Right ventricle myocardium inferior (tissue), 1 donor: ENCODE measurements at places on chromosomes 3 and 15.
A peak's percentile ranks its signal among the peaks of the same experiment; 100 is the strongest.

GRCh38 chr15:82398785-82399184, 30.8 kb upstream of the GOLGA6L9 start:
- DNase-seq: no peak

GRCh38 chr3:46896386-46896785, 18.9 kb downstream of the PTH1R start:
- DNase-seq: peak; percentile 26

DNA sequence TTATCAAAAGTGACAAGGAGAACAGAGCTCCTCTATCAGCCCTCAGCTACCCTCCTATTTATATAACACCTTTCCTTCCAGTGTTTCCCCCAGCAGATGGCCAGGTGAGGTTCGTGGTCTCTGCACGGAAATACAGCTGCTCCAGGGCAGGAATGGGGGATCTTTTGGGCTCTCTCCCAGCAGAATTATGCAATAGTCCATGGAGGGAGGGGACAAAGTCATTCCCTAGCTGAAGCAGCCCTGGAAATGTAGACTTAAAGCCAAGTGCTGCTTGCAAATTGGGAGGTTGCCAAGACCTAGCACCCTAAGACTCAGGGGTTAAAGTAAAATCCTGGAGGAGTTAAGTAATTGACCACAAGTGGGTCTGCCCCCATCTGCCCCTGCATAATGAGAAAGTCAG, 256.3 kb downstream of the LRTM1 start:
- no peak for DNase-seq

- DNase-seq: no peak
Observed at GRCh38 chr15:32908872-32909271, 191.1 kb downstream of the GREM1 start.

GRCh38 chr3:120276767-120277166, 8.3 kb downstream of the GPR156 start:
- no peak for DNase-seq

DNA sequence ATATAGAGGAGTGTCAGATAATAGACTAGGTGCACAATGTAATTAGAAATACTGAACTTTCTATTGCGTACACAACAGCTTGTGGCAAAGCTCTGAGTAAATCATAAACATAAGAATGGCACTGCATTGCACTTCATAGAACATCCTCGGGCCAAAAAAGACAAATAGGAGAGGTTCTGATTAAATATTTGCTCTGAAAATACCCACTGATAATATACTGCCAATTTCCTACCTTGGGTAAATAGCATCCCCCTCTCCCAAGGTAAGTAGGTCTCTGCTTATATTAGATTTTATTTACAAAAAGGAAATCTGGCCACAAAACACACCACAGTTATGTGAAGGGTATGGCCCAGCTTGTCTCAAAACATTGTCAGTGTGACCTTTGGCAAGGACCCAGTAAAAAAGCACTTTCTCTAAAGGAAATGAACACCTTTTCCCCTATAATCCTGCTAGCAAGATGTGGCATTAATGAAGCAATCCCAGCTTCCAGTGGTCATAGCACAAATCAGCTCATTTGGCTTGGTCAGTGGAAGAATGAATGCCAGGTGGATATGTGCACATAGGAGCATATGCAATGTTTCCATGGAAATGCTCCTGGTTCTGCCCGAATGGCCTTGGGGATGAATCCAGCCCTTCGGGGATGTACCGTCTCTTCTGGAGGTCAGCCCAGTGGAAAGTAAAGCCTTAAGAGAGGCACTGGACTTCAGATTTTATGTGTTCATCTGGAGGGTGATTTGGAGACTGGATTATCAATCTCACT, 315.9 kb downstream of the LSAMP start:
- DNase-seq: no peak
